ENCODE measurements at places on chromosomes 12 and 14. TPM values are rescaled to one million over a fixed set of nuclear protein-coding genes. Genes with fewer than 3 reads are reported as not detected.
A peak's percentile ranks its signal among the peaks of the same experiment; 100 is the strongest.

NOXRED1 gene
- 0.66 TPM for total RNA-seq

DNA sequence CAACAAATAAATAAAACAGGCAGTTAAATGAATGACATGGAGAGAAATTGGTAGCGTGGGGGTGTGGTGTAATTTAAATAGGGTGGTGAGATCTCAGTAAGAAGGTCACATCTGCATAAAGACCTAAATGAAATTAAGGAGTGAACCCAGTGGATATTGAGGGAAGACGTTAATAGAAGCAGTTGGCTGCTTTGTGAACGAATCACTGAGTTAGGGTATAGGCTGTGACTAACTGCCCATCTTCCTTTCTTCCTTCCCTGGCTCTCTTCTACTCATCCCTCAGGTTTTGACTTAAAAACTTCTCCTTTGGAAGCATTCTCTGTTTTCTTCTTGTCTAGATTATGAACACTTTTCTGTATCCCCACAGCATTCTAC, 64.7 kb downstream of the BTG1 start:
- DNase-seq, result no peak
- no peaks in the 10 kb centered on the region for H3K36me3 ChIP-seq
- H3K27me3 ChIP-seq, result no peaks in the 10 kb centered on the region
- no peak overlapping the region for H3K27ac ChIP-seq

TBC1D30 gene
- 24.1 TPM for total RNA-seq

DNA sequence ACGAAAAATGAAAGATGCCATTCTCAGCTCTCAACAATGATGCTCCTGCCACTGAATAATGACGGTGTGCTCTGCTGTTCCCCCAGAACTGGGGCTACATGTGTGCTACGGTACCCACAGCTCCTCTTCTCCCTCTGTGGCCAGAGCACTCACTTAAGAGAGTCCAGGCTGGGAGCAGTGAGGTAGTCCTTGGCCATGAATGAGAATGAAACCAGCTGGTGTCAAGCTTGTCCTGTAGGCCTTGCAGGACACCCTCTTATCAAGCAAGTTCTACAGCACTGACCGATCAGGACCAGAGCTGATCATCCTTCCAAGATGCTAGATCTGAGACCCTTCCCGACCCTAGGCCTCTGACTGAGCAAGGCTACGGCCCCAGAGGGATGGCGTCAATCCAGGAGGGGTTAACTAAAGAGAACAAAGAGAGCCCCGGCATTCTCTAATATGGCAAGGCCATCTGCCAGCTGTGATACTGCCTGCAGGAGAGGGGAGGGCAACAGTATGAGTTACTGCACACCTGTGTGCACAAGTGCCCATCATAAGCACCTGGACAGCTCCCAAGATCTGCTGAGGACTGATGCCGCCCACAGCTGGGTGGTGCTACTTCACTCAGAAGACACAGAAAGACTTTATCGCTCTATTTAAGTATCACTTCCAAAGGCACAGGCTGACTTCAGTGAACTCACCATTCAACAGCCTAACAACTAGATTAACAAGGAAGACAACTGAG, 30.5 kb downstream of the APPL2 start:
- H3K4me3 ChIP-seq, result no peak overlapping the region
- no peak for DNase-seq
- no peaks in the 10 kb centered on the region for H3K27me3 ChIP-seq
- H3K4me1 ChIP-seq, result no peaks in the 10 kb centered on the region

- no peak overlapping the region for H3K27ac ChIP-seq
- H3K4me1 ChIP-seq, result peaks cover 16% of the 10 kb centered on the region
- H3K4me3 ChIP-seq, result peak overlapping the region; percentile 87
- H3K27me3 ChIP-seq, result no peaks in the 10 kb centered on the region
Observed at GRCh38 chr12:112409906-112410244, 470 bp upstream of the RPL6 start.

PLEKHD1 gene
- 1.2 TPM for total RNA-seq

DNA sequence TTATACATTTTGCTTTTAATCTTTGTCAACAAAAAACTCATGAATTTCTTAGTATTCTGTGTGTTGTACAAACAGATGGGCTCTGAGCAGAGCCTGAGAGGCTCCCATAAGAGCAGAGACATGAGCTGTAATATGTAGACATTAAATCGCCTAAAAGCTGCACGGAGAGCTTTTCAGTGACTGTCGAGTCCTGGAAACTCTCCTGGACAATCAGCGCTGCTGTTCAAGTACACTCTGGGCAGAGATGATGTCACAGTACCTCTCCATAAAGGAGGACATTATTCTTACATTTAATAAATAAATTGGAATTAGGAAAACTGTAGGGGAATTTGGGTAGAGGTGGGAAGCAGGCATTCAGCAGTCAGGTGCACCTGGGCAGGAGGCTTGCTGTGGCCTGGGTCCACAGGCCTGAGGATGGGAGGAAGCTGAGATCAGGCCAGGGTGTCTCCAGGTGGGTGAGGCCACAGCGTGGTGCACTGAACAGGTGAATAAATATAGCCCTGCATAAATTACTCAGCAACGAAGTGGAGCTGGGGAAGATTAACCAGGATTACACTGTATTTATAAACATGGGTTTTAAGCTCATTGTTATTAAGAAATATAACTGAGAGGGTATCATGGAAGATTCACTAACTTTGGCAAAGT, 13.3 kb upstream of the TCL1A start:
- no peak for DNase-seq
- H3K4me3 ChIP-seq, result no peak overlapping the region
- peaks cover 49% of the 10 kb centered on the region for H3K27me3 ChIP-seq
- H3K36me3 ChIP-seq, result no peaks in the 10 kb centered on the region
- no peak overlapping the region for H3K27ac ChIP-seq

DNA sequence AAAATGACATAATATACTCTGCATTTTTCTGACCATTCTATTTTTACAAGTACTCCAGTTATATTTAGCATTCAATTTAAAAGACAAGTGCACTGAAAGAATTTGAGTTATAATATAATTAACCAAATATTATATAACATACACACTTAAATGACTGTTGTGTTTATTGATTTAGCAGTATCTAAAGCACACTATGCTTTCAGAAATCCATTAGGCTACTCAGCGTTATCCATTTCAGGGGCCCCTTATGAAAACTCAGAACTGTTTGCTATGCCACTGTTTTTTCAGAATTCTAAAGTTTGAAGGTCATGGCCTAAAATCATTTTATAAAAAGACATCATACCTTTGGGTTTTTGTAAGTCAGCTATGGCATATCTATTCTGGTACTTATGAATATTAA, 57.1 kb downstream of the HECTD4 start:
- no peaks in the 10 kb centered on the region for H3K36me3 ChIP-seq
- no peak overlapping the region for H3K27ac ChIP-seq
- no peak for DNase-seq
- H3K4me1 ChIP-seq, result no peaks in the 10 kb centered on the region
- H3K27me3 ChIP-seq, result no peaks in the 10 kb centered on the region

DNA sequence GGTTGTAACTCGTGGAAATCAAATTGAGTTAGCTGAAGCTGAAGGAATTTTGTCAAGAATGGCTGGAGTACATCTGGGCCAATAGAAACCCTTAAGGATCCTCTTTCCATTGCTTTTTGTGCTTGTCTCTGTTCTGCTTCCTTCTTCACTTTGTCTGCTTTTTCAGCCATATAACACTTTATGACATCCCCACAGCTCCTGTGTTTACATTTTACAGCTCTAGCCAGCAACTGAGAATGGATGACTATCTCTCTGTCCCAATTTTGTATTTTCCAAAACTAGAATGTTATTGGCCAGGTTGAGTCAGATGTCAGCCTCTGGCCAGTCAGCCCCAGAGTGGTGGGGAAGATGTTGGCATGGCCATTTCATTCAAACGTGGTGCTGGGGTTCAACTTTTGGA, 57.6 kb downstream of the PELI2 start:
- H3K27me3 ChIP-seq, result peaks cover 17% of the 10 kb centered on the region
- H3K27ac ChIP-seq, result no peak overlapping the region
- no peaks in the 10 kb centered on the region for H3K36me3 ChIP-seq
- peaks cover 2% of the 10 kb centered on the region for H3K4me1 ChIP-seq
- no peak for DNase-seq

Measured in HCT116 (cell line).